ENCODE measurements at places on chromosomes 1 and 21. TPM values are rescaled to one million over a fixed set of nuclear protein-coding genes. Genes with fewer than 3 reads are reported as not detected.

DNA sequence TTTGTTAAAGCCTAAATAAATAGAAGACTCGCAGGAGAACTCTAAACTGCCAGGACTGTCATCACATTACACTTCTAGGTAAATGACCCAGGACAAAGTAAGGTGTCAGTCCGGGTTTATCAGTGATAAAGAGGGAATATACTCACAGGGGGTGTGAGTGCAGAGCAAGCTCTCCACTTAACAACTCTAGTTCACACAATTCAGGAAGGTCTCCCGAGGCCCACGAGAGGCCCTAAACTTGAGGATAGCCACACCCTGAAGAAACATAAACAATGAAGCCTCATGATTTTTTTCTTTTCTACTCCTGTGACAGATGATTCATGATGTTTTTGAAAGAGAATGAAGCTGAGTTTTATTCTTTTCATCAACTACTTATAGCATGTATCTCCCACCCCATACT is 65.6 kb upstream of the EXO1 start:
- no peaks in the 10 kb centered on the region for H3K4me1 ChIP-seq
- no peaks in the 10 kb centered on the region for H3K36me3 ChIP-seq
- H3K27me3 ChIP-seq, result no peaks in the 10 kb centered on the region
- no peak for DNase-seq
- H3K4me3 ChIP-seq, result no peak overlapping the region

GRCh38 chr1:18820791-18821641 is 38.4 kb downstream of the TAS1R2 start:
- H3K4me3 ChIP-seq, result no peak overlapping the region
- H3K27me3 ChIP-seq, result no peaks in the 10 kb centered on the region
- DNase-seq, result peak; percentile 29
- H3K4me1 ChIP-seq, result no peaks in the 10 kb centered on the region
- H3K36me3 ChIP-seq, result no peaks in the 10 kb centered on the region

Gene TFAP2E
- total RNA-seq, result not detected

- no peaks in the 10 kb centered on the region for H3K36me3 ChIP-seq
- no peaks in the 10 kb centered on the region for H3K27me3 ChIP-seq
- no peaks in the 10 kb centered on the region for H3K4me1 ChIP-seq
- no peak for DNase-seq
- no peak overlapping the region for H3K27ac ChIP-seq
- H3K4me3 ChIP-seq, result no peak overlapping the region
Observed at GRCh38 chr1:99891997-99892396, 41.8 kb downstream of the AGL start.

- H3K4me1 ChIP-seq, result no peaks in the 10 kb centered on the region
- no peak for DNase-seq
- no peak overlapping the region for H3K4me3 ChIP-seq
- H3K36me3 ChIP-seq, result no peaks in the 10 kb centered on the region
- no peaks in the 10 kb centered on the region for H3K27me3 ChIP-seq
- H3K27ac ChIP-seq, result no peak overlapping the region
Observed at GRCh38 chr1:33618636-33619035, 146.2 kb downstream of the ZSCAN20 start.

DNA sequence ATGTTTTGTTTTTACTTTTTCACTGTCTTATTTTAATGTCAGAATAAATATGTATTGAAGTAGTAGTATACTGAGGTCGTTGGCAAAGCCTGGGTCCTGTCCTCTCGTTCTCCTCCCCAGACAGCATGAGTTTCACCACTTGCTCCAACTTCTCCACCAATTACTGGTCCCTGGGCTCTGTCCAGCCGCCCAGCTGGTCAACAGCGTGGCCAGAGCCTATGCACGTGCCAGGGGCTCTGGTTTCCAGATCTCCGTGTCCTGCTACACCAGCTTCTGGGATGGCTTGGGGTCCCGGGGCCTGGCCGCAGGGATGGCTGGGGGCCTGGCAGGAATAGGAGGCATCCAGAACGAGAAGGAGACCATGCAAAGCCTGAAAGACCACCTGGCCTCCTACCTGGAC is 19.3 kb downstream of the PTPN14 start:
- H3K27ac ChIP-seq, result no peak overlapping the region
- H3K4me3 ChIP-seq, result no peak overlapping the region
- H3K4me1 ChIP-seq, result no peaks in the 10 kb centered on the region
- no peaks in the 10 kb centered on the region for H3K27me3 ChIP-seq
- no peaks in the 10 kb centered on the region for H3K36me3 ChIP-seq

Gene S100A2
- not detected for total RNA-seq

DNA sequence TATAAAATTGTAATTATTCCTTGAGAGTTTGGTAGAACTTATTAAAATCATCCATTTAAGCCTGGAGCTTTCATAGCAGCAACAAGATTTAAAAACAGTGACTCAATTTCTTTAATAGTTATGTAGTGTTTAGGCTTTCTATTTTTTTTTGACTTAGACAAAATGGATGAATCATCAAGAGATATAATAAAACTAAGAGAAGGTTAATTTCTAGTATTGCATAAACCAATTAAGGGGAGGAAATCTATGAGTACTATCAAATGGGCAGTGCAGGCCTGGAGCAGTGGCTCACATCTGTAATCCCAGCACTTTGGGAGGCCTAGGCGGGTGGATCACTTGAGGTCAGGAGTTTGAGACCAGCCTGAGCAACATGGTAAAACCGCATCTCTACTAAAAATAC is 416.3 kb upstream of the USP24 start:
- H3K4me1 ChIP-seq, result no peaks in the 10 kb centered on the region
- H3K36me3 ChIP-seq, result no peaks in the 10 kb centered on the region
- H3K4me3 ChIP-seq, result no peak overlapping the region
- no peak for DNase-seq
- no peaks in the 10 kb centered on the region for H3K27me3 ChIP-seq
- H3K27ac ChIP-seq, result no peak overlapping the region

Gene ETV3L
- total RNA-seq, result not detected

DNA sequence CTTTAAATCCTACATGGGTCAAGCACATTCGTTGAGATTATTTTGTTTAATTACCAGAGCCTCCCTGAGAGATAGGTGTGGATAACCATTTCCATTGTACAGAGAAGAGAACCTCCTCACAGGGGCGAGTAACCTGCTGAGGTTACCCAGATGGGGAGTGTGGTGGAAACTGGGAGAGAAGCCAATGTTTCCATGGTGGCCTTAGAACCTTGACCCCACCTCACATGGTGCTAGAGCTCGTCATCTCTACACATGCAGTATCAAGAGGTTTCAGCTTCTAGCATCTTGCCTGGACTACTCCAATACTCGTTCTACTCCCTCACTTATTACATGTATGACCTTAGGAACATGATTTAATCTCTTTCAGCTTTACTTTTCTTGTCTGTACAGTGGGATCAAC is 4.8 kb downstream of the REG4 start:
- peak; percentile 52 for DNase-seq
- H3K4me1 ChIP-seq, result no peaks in the 10 kb centered on the region
- no peaks in the 10 kb centered on the region for H3K36me3 ChIP-seq

DNA sequence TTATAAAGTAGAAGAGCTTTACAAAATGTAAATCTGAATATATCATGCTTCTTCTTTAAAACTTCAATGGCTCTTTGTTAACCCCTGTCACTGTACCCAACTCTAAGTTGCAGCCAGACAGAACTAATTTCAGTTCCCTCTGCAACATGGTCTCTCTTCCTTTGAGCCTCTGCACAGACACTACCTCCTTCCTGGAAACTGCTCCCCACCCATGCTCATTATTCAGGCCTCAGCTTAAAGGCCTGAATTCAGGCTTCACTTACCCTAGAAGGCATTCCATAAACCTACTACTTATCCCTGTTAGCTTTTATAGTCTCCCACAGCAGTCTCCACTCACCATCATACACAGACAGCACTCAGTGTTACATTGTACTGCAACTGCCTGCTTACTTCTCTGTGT is 2.6 kb upstream of the EEIG2 start:
- peaks cover 6% of the 10 kb centered on the region for H3K4me1 ChIP-seq
- no peaks in the 10 kb centered on the region for H3K27me3 ChIP-seq
- no peak overlapping the region for H3K27ac ChIP-seq
- no peak overlapping the region for H3K4me3 ChIP-seq

GRCh38 chr1:230905733-230906132 is 37.4 kb upstream of the C1orf198 start:
- H3K4me3 ChIP-seq, result no peak overlapping the region
- no peak overlapping the region for H3K27ac ChIP-seq
- H3K4me1 ChIP-seq, result no peaks in the 10 kb centered on the region
- DNase-seq, result no peak
- H3K36me3 ChIP-seq, result no peaks in the 10 kb centered on the region
- H3K27me3 ChIP-seq, result no peaks in the 10 kb centered on the region

Gene LCE1B
- not detected for total RNA-seq

DNA sequence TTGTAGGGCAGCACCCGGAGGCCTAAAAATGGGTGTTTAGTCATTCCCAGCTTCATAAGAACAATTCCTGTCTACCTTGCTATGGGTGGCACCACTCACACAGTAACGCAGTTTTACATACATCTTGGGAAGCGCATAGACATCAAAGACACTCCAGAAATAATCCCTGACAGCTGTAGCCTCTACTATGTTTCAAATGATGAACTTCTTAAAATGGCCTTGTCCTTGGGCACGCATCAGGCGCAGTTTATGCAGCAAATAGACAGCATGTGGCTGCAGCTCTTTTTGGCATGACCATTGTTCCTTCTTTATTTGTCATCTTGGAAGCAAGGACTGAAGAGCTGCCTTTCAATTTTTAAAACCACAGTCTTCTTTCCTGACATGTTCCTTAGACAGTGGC is 77.6 kb upstream of the CACYBP start:
- H3K27me3 ChIP-seq, result no peaks in the 10 kb centered on the region
- no peak overlapping the region for H3K27ac ChIP-seq
- no peak for DNase-seq
- H3K36me3 ChIP-seq, result no peaks in the 10 kb centered on the region
- H3K4me3 ChIP-seq, result no peak overlapping the region

Gene FRRS1
- total RNA-seq, result 17.0 TPM

Gene LCE6A
- total RNA-seq, result not detected

DNA sequence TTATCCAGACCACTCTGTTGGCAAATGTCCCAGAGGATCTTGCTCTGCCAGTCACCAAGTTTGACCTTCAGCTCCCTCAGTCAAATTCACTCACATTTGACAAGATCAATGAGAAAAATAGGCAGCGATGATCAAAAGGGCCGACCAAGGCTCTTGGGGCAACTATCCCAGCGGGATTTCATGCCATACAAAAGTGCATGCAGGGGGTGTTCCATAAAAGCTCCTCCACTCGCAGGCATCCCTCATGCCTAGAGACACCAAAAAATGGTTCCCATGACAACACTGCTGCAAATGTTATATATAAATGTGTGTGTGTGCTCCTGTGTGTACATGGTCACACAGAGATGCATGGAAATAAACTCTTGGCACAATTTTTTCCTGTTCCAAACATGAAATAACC is 16.2 kb upstream of the EIF4G3 start:
- H3K27me3 ChIP-seq, result no peaks in the 10 kb centered on the region
- no peak for DNase-seq
- H3K4me3 ChIP-seq, result no peak overlapping the region
- H3K36me3 ChIP-seq, result no peaks in the 10 kb centered on the region
- no peaks in the 10 kb centered on the region for H3K4me1 ChIP-seq

- no peaks in the 10 kb centered on the region for H3K27me3 ChIP-seq
- DNase-seq, result no peak
- no peak overlapping the region for H3K27ac ChIP-seq
- no peaks in the 10 kb centered on the region for H3K36me3 ChIP-seq
Observed at GRCh38 chr21:45639206-45640000, 4.1 kb upstream of the PCBP3 start.

Gene CELA3B
- not detected for total RNA-seq

Gene FALEC
- total RNA-seq, result not detected

GRCh38 chr1:185474440-185475149 is 157.6 kb upstream of the IVNS1ABP start:
- no peak for DNase-seq
- H3K4me1 ChIP-seq, result no peaks in the 10 kb centered on the region
- no peaks in the 10 kb centered on the region for H3K27me3 ChIP-seq
- H3K36me3 ChIP-seq, result no peaks in the 10 kb centered on the region

- no peaks in the 10 kb centered on the region for H3K27me3 ChIP-seq
- H3K27ac ChIP-seq, result no peak overlapping the region
- H3K4me1 ChIP-seq, result no peaks in the 10 kb centered on the region
Observed at GRCh38 chr1:73909043-73909562, 288.9 kb downstream of the LRRIQ3 start.

DNA sequence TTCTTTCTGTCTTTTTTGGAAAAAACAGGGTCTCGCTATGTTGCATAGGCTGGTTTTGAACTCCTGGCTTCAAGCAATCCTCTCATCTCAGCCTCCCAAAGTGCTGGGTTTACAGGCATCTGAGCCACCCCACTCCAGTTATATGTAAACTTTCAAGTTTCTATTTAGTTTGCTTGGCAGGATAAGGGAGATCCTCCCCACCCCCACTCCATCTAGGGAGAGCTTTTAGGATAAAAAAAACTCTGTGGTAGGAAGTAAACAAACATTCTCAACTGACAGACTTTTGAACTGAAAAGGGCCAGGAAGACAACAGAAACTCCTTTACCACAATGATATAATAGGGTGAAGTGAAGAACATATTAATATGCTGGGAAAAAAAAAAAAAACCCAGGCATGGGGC is 41.0 kb upstream of the ZNF326 start:
- H3K36me3 ChIP-seq, result no peaks in the 10 kb centered on the region
- no peak overlapping the region for H3K27ac ChIP-seq
- no peaks in the 10 kb centered on the region for H3K4me1 ChIP-seq
- DNase-seq, result no peak

DNA sequence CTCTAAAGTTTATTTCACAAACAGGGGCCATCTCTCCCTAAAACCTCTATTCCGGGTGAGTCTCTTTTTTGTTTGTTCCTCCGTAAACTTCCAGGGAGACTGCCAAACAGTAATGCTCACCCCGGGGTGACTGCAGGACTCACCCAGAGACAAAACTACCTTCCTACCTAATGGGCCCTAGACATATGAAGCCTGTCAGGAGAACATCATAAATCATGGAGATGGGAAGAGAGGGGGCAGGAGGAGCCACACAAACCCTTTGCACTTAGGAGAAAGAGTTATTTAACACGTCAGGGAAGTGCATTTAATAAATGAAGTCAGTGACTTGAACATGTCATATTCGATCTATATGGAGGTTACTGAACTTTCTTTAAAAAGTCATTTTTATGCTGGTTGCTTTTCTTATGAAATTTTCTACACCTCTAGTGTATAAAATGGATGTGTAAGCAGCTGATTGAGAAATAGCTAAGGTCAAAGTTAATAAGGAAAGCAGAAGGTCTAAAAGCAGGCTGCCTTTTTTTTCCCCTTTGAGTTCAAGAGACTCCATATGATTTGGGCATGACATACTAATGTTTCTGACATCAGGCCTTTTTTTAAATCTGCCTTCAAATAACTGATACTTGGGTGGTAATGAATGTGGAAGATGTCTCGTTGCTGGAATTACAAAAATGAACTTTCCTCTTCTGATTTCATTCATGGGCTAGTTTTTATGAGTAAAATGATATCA is 286.9 kb upstream of the USP25 start:
- no peaks in the 10 kb centered on the region for H3K27me3 ChIP-seq
- H3K4me3 ChIP-seq, result no peak overlapping the region
- H3K36me3 ChIP-seq, result no peaks in the 10 kb centered on the region
